ENCODE measurements at places on chromosomes 12 and 14.

GRCh38 chr14:99660794-99661193 is 15.9 kb downstream of the HHIPL1 start:
- no peaks in the 10 kb centered on the region for H3K4me1 ChIP-seq
- peaks cover 38% of the 10 kb centered on the region for H3K27me3 ChIP-seq
- no peak overlapping the region for H3K27ac ChIP-seq
- no peak overlapping the region for H3K4me3 ChIP-seq
- no peaks in the 10 kb centered on the region for H3K36me3 ChIP-seq

DNA sequence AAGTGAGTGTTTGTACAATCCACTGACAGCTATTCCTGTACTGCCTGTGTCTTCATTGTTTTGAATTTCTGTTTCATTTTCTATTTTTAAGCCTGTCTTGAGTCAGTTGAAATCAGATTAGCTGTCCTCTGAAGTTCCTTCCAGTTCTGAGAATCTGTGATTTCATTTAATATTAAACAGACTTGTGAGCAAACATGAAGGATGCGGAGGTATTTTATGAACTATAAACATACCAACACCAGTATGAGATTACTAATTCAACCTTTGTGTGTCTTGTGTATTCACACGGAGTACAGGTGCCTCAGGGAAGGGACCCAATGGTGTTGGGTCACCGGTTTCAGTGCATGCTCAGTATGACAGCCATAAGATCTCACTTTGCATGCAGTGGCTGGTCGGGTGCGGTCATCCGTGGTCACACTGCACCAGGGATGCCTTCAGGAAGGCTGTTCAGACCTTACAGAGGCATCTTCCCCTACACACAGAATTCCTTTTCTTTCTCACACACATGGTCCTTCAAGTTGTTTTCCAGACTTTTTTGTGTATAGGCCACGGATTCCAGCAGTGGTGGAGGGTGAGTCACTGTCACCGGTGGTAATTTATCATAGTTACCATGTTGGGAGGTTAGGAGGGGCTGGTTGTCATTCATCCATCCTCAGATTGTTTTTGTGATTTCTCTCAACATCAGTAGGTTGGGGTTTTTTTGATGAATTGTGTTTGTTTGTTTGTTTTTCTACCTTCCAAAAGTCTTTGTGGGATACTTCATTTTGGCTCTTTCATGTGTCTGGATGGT is 103.0 kb upstream of the SFSWAP start:
- no peak overlapping the region for H3K27ac ChIP-seq
- no peaks in the 10 kb centered on the region for H3K4me1 ChIP-seq
- no peak for DNase-seq

DNA sequence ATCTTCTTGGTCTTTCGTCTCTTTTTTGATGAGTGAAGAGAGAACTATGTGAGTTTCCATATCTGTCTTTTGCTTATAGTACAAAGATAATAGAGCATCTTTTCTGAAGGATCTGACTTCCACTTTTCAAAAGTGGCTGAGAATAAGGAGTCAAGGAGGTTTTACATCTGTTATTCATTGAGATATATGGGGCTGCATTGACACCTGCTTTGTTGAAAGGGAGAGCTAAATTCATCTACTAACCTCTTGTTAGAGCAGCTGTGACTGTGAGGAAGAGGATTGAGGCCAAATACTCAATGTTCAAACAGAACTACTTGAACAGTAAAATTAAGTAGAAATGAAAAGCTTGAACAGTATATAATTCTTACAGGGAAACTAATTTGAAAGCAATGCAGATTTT is 130.2 kb upstream of the ATP2B1 start:
- H3K27me3 ChIP-seq = no peaks in the 10 kb centered on the region
- no peaks in the 10 kb centered on the region for H3K36me3 ChIP-seq
- no peak for DNase-seq

- DNase-seq = no peak
- H3K4me3 ChIP-seq = no peak overlapping the region
- peak overlapping the region; percentile 38 for H3K27ac ChIP-seq
- H3K36me3 ChIP-seq = no peaks in the 10 kb centered on the region
- no peaks in the 10 kb centered on the region for H3K27me3 ChIP-seq
- H3K4me1 ChIP-seq = no peaks in the 10 kb centered on the region
These were observed 183.4 kb upstream of the GZMB start for GRCh38 chr14:24817212-24818057.

DNA sequence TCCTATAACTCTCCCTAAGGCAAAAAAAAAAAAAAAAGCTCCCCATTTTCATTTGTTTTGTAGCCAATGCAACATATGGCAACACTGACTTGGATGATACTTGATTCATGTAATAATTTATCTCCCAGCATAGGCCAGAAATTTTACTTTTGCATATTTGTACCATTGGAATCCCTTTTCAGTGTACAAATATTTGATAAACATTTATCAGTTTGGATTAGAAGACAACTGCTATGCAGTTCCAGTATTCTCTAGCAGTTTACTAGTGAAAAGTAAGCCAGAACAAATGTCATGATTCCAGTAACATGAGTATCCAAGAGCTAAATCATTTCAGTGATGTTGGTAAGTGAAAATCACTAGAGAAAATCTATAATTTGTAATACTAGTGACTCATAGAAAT is 392.3 kb downstream of the CCER1 start:
- no peak for DNase-seq
- no peaks in the 10 kb centered on the region for H3K36me3 ChIP-seq
- H3K27ac ChIP-seq = no peak overlapping the region
- H3K4me3 ChIP-seq = no peak overlapping the region
- no peaks in the 10 kb centered on the region for H3K27me3 ChIP-seq

- no peak overlapping the region for H3K4me3 ChIP-seq
- no peaks in the 10 kb centered on the region for H3K27me3 ChIP-seq
- H3K27ac ChIP-seq = peak overlapping the region; percentile 58
- H3K4me1 ChIP-seq = peaks cover 10% of the 10 kb centered on the region
- H3K36me3 ChIP-seq = no peaks in the 10 kb centered on the region
These were observed 7.8 kb downstream of the CDK17 start for GRCh38 chr12:96392397-96392796.

DNA sequence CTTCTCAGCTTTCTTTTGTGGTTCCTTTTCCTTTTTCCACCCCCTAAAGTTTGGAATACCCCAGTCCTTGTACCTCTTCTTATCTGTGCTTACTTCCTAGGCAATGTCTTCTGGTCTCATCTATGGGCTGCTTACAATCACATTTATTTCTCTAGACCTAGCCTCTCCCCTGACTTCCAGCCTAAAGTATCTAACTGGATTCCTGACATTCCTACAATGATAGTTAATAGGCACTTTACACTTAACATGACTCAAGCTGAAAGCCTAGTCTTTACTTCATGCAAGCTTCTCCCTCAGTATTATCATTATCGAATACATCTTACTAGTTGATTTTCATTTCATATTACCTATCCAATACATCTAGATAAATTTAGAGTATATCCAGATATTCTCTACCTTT is 21.2 kb downstream of the CLECL1 start:
- no peak for DNase-seq
- H3K4me1 ChIP-seq = no peaks in the 10 kb centered on the region
- no peaks in the 10 kb centered on the region for H3K27me3 ChIP-seq
- no peak overlapping the region for H3K4me3 ChIP-seq
- H3K36me3 ChIP-seq = no peaks in the 10 kb centered on the region

DNA sequence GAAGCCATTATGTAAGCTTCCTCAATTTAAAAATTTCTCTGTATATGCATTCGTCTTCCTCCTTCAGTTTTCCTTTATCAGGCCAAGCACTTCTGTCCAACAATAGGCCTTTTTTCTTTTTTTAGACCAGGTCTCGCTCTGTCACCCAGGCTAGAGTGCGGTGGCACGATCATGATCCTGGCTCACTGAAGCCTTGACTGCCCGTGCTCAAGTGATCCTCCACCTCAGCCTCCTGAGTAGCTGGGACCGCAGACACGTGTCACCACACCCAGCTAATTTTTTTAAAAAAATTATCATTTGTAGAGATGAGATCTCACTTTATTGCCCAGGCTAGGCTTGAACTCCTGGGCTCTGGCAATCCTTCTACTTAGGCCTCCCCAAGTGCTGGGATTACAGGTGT is 25.8 kb downstream of the TAOK3 start:
- no peaks in the 10 kb centered on the region for H3K27me3 ChIP-seq
- H3K4me3 ChIP-seq = no peak overlapping the region
- H3K36me3 ChIP-seq = no peaks in the 10 kb centered on the region
- H3K27ac ChIP-seq = no peak overlapping the region

GRCh38 chr12:41634091-41634490 is 446.0 kb downstream of the PDZRN4 start:
- H3K27ac ChIP-seq = no peak overlapping the region
- DNase-seq = no peak
- H3K36me3 ChIP-seq = no peaks in the 10 kb centered on the region

GRCh38 chr12:105419606-105420005 is 89.1 kb downstream of the C12orf75 start:
- H3K27me3 ChIP-seq = no peaks in the 10 kb centered on the region
- H3K4me1 ChIP-seq = peaks cover 6% of the 10 kb centered on the region
- H3K36me3 ChIP-seq = no peaks in the 10 kb centered on the region

GRCh38 chr14:64409126-64409920 is 21.2 kb downstream of the MTHFD1 start:
- no peaks in the 10 kb centered on the region for H3K4me1 ChIP-seq
- H3K4me3 ChIP-seq = no peak overlapping the region
- H3K27me3 ChIP-seq = no peaks in the 10 kb centered on the region

- no peak overlapping the region for H3K27ac ChIP-seq
- no peaks in the 10 kb centered on the region for H3K4me1 ChIP-seq
- DNase-seq = no peak
These were observed 129.9 kb downstream of the KIF26A start for GRCh38 chr14:104268295-104268694.

- peak; percentile 64 for DNase-seq
- H3K27ac ChIP-seq = peak overlapping the region; percentile 88
- H3K27me3 ChIP-seq = no peaks in the 10 kb centered on the region
- H3K4me1 ChIP-seq = peaks cover 16% of the 10 kb centered on the region
- no peaks in the 10 kb centered on the region for H3K36me3 ChIP-seq
- H3K4me3 ChIP-seq = no peak overlapping the region
These were observed 29.5 kb upstream of the OSBPL8 start for GRCh38 chr12:76588881-76589565.

DNA sequence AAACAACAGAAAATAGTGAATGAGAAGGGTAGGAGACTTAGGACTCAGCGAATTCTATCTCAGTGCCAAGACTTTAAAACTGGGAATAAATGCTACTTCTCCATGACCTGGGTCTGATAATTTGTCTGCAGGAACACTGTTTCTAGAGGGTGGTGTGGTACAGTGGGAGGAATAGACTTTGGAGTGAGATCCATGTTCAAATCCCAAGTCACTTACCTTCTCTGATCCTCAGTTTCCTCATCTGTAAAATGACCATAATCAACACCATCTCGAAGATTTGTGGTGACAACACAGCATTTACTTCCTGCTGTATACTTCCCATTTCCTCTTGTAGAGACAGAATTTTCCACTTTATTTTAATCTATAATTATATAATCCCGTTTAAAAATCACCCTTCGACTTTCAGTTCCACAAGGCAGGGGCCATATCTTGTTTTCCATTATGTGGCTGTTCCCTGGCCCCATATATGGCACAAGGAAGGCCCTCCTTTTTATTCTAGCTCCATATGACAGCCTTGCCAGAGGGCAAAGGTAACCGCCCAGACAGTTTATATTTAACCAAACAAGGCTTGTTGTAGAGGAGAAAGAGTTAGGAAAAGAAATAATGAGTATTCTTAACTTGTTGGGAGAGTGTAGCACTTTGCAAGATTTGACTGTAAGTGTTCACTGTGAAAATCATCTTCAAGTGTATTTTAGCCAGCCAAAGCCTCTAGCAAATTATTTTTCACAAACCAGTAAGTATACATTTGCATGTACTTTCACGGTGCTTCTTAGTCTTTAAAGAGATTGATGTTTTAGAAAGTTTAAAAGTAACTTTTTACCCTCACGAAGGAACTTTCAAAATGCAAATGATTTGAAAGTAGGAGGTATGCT is 243.1 kb downstream of the AKAP6 start:
- H3K27ac ChIP-seq = peak overlapping the region; percentile 32
- peaks cover 3% of the 10 kb centered on the region for H3K4me1 ChIP-seq
- DNase-seq = no peak
- no peaks in the 10 kb centered on the region for H3K36me3 ChIP-seq
- no peak overlapping the region for H3K4me3 ChIP-seq
- no peaks in the 10 kb centered on the region for H3K27me3 ChIP-seq

GRCh38 chr12:47097276-47097896 is 17.6 kb upstream of the AMIGO2 start:
- H3K27ac ChIP-seq = no peak overlapping the region
- H3K36me3 ChIP-seq = no peaks in the 10 kb centered on the region
- DNase-seq = no peak
- H3K4me3 ChIP-seq = no peak overlapping the region
- H3K4me1 ChIP-seq = no peaks in the 10 kb centered on the region

GRCh38 chr12:52924764-52925716 is 20.2 kb upstream of the KRT8 start:
- no peaks in the 10 kb centered on the region for H3K36me3 ChIP-seq
- no peaks in the 10 kb centered on the region for H3K4me1 ChIP-seq
- H3K27me3 ChIP-seq = peaks cover 2% of the 10 kb centered on the region
- no peak overlapping the region for H3K4me3 ChIP-seq

DNA sequence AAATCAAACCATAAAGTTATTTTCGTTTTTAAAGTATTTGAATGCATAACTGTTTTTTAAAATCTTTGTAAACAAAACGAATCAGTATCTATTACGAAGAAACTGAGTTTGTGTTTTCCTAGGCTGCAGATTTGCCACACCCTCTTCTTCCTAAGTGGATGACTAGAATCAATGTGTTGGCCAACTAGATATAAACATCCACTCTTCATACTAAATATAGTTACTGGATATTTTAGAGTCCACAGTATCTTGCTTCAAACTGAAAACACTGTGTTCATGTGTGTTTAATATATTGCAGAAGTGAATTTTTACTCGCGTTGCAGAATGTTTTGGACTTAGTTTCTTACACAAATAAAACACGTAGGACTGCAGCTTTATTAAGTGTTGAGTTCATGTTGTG is 63.2 kb downstream of the KLHL28 start:
- H3K27me3 ChIP-seq = no peaks in the 10 kb centered on the region
- DNase-seq = no peak
- H3K4me1 ChIP-seq = peaks cover 17% of the 10 kb centered on the region
- H3K27ac ChIP-seq = peak overlapping the region; percentile 93
- no peaks in the 10 kb centered on the region for H3K36me3 ChIP-seq
- H3K4me3 ChIP-seq = peak overlapping the region; percentile 67

DNA sequence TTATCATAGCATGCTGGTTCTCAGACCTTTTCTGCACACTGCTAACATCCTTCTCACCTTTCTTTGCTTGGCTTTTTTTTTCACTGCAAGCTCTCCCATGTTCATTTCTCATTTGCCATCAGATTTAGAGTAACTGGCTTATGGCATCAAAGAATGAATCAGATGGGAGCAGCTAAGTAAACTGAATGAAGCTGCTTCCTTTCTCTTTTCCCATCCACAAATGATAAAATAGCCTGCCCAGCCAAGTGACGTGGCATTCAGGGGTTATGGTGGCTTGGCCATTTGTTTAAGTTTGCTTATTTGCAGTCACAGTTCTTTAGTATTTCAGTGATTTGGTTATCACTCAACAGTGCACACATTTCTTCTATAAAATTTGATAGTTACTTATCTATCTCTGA is 708.6 kb downstream of the DIO2 start:
- no peak overlapping the region for H3K4me3 ChIP-seq
- H3K36me3 ChIP-seq = no peaks in the 10 kb centered on the region
- no peak for DNase-seq
- H3K27me3 ChIP-seq = no peaks in the 10 kb centered on the region
- no peaks in the 10 kb centered on the region for H3K4me1 ChIP-seq

Measured in gastrocnemius medialis (tissue), 4 donors.